ENCODE measurements at places on chromosomes 7 and 10.

GRCh38 chr7:22351329-22351692 is 5.6 kb downstream of the RAPGEF5 start:
- no peak for DNase-seq

DNA sequence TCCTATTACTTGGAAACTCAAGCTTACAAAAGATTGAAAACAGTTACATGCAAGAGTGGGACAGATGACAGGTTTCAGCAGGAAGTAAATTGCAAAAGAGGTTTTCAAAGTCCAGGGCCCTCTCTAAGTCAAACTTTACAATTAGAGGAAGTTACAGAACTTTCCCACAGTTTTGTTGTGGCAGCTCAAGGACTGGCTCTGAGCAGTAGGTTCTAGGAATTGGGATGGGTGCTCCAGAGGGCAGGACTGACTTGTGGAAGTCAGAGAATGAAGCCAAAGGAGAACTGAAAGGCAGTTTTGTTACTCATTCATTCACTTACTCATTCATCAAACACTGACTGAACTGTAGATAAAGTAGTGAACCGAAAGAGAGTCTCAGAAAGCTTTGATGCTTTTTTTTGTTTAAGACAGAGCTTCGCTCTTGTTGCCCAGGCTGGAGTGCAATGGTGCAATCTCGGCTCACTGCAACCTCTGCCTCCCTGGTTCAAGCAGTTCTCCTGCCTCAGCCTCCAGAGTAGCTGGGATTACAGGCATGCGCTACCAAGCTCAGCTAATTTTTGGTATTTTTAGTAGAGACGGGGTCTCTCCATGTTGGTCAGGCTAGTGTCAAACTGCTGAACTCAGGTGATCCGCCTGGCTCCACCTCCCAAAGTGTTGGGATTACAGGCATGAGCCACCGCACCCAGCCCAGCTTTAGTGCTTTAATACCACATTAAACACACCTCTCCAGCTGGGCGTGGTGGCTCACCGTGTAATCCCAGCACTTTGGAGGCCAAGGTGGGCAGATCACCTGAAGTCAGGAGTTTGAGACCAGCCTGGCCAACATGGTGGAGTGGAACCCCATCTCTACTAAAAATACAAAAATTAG is 66.8 kb upstream of the CCNJ start:
- no peak for DNase-seq

- no peak for DNase-seq
These were observed 55.1 kb downstream of the FAM53B start for GRCh38 chr10:124688889-124689670.

DNA sequence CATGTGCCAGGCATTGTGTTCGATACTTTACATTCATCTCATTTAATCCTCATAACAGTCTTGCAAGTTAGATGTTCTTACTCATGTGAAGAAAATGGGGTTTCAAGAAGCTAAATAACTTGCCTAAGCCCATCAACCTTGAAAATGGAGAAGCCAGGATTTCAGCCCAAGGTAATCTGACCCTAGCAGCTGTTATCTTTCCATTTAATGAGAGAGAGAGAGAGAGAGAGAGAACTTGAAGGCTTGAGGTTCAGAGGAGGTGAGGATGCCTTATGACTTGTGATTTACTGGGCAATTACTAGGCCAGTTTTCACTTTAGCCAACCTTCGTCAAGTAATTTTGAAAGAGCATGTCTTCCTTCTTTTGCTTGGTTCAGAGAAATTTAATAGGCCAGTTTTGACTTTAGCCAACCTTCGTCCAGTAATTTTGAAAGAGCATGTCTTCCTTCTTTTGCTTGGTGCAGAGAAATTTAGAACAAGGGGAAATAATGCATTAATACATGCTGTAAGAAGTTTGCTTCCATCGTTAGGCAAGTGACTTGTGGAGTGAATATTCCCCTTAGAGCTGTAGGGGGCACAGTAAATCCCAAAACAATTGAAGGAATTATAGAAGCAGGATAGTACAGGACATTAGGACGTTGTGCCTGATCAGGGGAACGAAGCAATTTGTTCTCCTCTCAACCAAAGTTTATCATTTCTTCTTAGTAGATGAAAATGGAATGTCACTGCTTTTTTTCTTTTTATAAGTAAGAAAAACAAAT is 143.0 kb upstream of the BMPER start:
- DNase-seq = no peak

- DNase-seq = no peak
These were observed 387.7 kb upstream of the PFKP start for GRCh38 chr10:2679646-2680045.

GRCh38 chr7:143256932-143257331 is 6.3 kb upstream of the GSTK1 start:
- DNase-seq = no peak

GRCh38 chr10:4947635-4948596 is 15.3 kb upstream of the AKR1C1 start:
- no peak for DNase-seq

GRCh38 chr7:122273117-122273516 is 31.4 kb downstream of the FEZF1 start:
- DNase-seq = no peak

GRCh38 chr7:23021596-23021995 is 7.7 kb upstream of the HYCC1 start:
- DNase-seq = no peak
